NCI-H2171 treated with DMSO at 0.1 percent for 48 hours (cell line): ENCODE measurements at places on chromosomes 12 and 14.

GRCh38 chr14:25431211-25432076, 381.5 kb upstream of the STXBP6 start:
- no peak for DNase-seq

- no peak for DNase-seq
Observed at GRCh38 chr12:50740307-50740706, 23.6 kb upstream of the ATF1 start.

DNA sequence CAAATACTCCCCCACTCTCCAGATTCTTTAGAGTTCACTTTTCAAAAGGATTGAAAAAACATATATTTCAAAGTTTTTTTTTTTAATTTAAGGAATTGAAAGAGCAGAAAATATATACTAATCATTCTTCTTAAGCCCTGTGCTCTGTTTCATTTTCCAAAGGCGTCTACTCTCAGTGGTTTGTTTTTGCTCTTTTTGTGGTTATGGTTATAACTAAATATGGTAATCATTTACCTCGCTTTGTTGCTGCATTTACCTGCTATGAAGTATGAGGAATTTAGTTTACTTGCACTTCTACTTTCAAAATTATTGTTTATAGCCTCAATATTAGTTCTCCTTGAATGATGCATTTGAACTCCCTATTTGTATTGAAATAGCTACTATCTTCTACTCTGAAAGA, 55.9 kb upstream of the LRRK2 start:
- no peak for DNase-seq

DNA sequence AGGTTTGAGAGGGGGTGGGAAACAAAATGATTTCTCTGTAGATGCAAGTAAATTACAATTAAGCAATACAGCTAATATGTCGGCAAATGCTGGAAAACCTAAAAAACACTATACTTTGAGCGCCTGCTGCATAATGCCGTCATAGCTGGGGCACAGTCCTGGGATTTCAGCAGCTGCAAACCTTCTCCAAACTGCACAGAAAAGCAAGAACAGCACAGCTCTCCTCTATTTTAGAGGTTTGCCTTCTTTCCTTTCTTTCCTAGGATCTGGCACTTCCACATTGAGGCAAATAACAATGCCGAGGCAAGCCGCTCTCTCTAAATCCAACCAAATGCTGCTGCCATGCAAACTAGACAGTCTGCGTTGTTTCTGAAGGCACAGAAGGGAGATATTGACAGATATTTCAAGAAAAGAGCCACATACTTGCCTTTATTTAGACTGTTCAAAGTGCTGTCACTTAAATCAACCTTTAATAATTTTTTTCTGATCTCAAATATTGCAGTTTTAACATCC, 287.1 kb upstream of the G2E3 start:
- DNase-seq: no peak

- DNase-seq: no peak
Observed at GRCh38 chr12:110546339-110546738, 36.8 kb downstream of the PPTC7 start.

- DNase-seq: no peak
Observed at GRCh38 chr12:115964626-115965025, 312.9 kb downstream of the MED13L start.

- DNase-seq: peak; percentile 36
Observed at GRCh38 chr12:27244689-27245488, 803 bp downstream of the STK38L start.

DNA sequence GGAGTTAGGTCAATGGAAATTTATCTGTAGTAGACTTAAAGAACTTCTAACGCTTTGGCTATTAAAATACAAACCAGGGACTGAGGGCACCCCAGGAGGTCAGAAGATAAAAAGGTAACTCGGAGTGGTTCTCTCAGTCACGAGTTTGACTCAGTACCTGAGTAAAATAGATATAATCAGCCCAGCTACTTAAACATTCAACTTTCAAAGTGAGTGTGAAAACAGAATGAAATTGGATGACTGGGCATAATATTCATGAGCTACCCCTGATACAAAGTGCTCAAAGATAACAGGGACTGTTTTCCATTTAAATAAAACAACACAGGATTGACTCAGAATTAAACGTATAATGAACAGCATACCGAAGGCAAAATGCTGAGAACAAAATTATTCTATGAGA, 75.0 kb downstream of the FOXN3 start:
- DNase-seq: no peak

DNA sequence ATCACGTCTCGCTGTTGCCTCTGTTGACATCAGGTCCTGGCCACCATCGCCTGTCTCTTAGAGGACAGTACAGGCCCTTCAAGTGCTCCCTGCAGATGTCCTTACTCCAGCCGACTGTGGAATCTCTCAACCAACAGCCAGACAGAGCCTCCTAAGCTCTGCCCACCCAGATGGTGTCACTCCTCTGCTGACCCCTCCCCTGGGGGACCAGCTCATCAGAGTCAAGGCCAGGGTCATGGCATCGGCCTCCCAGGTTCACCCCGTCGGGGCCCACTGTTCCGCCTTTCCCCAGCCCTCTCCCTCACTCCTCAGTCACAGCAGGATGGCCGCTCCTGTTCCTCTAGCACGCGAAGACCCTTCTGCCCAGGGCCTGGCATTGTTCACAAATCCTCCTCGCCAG, 157.3 kb upstream of the TMEM132C start:
- no peak for DNase-seq

- DNase-seq: peak; percentile 61
Observed at GRCh38 chr14:75277815-75278421, 710 bp upstream of the FOS start.

GRCh38 chr12:104520242-104520900, 63.6 kb downstream of the CHST11 start:
- DNase-seq: peak; percentile 61

DNA sequence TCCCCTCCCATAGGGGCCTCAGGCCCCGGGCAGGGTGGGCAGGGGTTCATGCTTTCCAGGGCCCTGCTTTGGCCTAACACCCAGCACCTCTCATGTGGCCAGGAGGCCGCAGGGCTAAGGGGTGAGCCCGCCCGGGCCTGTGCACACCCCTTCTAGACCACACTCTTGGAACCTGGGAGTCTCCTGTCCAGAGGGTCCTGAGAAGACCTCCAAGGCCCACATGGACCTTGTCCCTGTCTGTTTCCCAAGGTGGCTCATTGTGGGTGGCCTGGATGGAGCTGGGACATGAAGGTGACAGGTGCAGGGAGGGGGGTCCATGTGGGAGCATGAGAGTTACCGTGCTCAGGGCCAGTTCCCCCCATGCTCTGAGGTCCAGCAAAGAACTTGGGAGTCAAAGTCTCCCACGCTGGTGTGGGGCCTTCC, 11.6 kb downstream of the DLK1 start:
- no peak for DNase-seq

DNA sequence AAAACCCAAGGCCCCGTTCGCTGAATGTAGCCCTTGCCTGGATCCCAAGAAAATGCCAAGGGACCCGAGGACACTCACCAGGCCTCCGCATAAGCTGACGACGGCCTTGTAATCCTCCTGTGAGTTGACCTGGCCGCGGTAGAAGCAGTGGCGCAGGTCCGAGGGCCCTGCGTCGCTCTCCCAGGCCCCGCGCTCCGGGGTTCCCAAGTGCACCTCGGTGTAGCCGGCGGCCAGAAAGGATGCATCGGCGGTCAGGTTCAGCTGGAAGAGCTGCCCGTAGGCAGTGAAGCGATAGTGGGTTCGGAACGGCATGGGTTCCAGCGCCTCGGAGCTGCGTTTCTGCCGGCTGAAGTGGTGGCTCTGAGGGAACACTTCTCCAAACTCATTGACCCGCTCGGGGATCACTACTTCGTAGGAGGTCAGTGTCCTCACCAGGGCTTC, 1.2 kb downstream of the ADAMTS20 start:
- DNase-seq: no peak

DNA sequence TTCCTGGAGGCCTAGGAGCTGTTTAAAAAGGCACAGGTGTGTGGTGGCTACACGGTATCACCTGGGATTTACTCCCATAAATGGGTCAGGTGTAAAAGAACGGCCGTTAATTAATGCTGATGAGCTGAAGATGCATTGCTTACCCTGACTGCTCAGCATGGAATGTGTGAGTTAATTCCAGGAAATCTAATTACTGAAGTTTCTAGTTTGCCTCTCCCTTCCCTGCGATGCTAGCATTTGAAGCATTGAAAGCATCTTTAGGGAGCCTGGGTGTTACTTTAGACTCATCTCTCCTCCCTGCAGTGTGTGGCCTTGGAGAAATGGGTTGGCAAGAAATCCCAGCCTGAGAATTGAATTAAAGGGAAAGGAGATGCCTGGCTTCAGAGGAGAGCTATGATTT, 415.9 kb downstream of the FUT8 start:
- no peak for DNase-seq

GRCh38 chr12:64080319-64081007, 141.6 kb downstream of the KICS2 start:
- no peak for DNase-seq

- DNase-seq: peak; percentile 80
Observed at GRCh38 chr14:93936245-93936644, 9.1 kb downstream of the FAM181A start.

- no peak for DNase-seq
Observed at GRCh38 chr12:27343255-27344000, 10.8 kb downstream of the BMAL2 start.

DNA sequence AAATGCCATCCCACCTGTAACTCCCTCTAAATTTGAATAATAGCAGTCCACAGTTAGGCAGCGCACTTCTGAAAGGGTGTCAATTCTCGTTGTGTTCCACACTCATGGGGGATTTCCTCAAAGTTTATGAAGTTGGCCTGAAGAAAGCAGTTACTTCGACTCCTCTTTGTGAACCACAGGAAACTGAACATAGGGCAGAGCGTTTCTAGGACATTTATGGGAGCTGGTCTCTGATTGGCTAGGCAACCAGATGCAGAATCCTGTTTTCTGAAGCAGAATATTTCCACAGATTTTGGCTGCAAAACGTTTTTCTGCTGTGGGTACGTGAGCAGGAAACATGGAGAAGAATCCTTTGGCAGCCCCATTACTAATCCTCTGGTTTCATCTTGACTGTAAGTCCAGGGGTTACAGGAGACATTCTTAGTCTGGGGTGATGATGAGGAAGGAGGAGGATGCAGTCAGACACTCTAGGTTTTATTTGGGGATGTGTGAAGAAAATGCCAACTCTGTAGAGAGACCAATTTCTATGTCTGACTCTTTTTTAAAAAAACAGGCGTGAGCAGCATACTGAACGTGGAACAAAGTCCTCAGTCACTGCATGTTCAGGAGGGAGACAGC, 431.5 kb upstream of the OR4E1 start:
- no peak for DNase-seq
